ENCODE measurements at places on chromosomes 7 and 10.

GRCh38 chr10:2682491-2682890 lies 384.9 kb upstream of the PFKP start:
- no peak for DNase-seq

- no peak for DNase-seq
Measured at GRCh38 chr10:23198610-23198939, 6.5 kb downstream of the PTF1A start.

DNA sequence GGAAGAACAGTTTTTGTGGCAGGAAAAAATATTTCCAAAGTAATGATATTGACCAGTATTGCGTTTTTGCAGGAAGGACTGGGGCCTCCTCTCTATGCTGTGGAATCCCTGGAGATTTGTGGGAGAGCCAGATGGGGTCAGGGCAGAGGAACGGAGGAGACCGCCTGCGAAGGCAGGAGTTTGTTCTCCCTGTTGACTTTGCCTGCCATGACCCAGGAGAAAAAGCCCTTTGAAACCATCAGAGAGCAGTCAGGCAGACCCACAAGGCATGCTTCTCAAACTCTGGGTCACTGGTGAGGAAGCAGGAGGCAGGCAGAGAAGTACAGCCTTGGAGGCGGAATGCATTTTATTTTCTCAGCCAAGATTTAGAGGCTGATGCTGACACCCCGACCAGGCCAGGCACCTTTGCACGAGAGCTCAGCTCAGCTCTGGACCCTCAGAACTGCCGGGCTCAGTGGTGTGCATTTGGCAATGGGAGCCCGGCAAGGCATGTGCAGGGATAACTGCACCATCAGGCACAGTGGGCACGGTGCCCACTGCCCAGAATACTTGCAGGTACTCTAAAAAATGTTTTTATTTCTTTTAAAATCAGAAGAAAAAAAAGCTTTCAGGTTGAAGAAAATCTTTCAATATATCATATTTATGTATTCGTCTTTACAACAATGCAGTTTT lies 410.4 kb downstream of the RPS24 start:
- DNase-seq: no peak

DNA sequence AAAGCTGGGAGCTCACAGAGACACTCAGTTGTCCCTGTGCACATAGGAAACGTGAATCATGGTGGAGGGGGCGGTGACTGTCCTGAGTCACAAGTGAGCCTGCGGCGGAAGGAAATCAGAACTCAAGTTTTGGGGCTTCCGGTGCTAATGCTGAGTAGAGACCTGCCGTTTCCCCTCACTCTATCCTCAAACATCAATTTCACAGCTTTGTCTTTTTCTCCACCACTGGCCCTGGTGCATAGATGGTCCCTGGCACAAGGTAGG lies 21.9 kb downstream of the ADCYAP1R1 start:
- DNase-seq: no peak

- peak; percentile 88 for DNase-seq
Measured at GRCh38 chr7:43785420-43785819, 26.9 kb downstream of the BLVRA start.

- DNase-seq: no peak
Measured at GRCh38 chr10:92813979-92814378, 34.3 kb upstream of the EXOC6 start.

DNA sequence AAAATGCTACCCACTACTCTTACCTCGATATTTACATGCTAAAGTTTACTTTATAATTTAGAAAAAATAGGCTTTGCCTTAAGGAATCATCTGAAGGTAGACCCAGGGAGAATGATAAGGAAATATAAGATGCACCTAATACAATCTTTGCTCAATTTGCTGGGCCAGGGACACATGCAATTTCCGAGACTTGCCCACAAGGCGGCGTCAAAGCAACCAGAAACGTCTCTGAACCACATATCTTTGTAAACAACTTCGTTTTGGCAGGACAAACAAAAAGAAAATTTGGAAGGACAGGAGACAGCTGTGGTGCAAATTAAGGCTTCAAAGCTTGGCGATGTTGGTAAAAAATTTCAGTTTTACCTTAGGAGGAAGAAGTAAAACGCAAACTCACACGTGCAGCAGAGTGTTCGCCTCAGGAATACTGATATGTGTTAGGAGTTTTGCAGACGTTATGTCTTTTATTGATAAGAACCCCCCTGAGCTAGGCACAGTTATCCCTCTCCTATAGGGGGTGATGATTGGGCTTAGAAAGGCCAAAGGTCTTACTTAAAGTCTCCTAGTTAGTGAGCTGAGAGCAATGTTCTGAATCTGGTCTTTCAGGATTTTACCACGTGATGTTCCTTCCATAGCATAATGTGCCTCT lies 134.3 kb downstream of the PRKCQ start:
- DNase-seq: peak; percentile 59

DNA sequence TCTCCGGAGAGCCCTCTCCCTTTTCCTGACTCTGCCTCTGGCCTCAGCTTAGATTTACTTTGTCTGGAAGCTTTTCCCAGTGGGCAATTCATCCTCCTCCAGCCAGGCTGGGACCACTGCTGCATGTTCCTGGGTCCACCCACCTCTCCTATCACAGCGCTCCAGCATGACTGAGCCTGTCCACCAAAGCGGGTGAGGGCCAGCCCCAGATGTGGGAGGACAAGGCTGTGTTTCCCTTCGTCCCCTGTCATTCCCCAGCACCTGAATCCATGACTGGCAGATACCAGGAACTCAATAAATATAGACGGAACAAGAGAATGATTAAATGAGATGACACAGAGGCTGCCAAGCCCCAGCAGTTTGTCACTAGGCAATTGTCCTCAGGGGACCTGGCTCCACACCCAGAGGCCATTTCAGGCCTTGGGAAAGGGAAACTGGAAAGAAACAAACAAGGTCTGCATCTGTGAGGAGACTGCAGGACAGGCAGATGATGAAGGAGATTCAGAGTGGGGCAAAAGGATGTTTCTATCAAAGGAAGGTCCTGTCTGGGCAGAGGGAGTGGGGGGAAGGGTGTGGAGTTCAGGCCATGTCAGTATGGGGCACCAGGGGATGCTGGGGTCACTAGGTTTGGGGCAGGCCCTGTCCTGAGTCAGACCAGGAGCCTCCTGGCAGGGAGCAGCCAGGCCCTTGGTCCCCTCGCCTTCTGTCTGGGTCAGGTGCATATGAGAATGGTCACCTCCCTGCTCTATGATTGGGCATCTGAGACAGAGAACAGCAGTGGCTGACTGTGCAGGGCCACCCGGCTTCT lies 576.4 kb downstream of the GRID1 start:
- DNase-seq: no peak

- DNase-seq: no peak
Measured at GRCh38 chr10:33684211-33684611, 349.7 kb upstream of the NRP1 start.

- DNase-seq: no peak
Measured at GRCh38 chr10:86726677-86726999, 29.8 kb upstream of the BMPR1A start.

DNA sequence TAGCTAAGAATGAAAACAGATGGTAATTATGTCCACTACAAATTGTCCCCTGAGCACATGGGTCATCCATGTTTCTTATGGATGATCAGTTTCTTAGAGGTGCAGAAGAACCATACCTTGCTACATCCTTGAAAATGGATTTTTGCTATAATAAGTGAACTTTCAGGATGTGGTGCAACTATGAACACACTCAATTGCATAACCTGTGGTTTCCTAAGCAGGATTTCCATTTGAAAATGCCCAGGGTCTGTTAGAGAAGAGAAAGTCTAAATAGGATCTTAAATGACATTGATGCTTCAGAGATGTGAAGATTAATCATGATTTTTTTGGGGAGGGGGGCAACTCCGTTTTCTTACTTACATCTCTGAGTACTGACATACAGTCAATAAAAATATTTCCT lies 39.6 kb upstream of the CACNB2 start:
- peak; percentile 11 for DNase-seq

- DNase-seq: no peak
Measured at GRCh38 chr10:60871215-60871614, 72.8 kb downstream of the RHOBTB1 start.

DNA sequence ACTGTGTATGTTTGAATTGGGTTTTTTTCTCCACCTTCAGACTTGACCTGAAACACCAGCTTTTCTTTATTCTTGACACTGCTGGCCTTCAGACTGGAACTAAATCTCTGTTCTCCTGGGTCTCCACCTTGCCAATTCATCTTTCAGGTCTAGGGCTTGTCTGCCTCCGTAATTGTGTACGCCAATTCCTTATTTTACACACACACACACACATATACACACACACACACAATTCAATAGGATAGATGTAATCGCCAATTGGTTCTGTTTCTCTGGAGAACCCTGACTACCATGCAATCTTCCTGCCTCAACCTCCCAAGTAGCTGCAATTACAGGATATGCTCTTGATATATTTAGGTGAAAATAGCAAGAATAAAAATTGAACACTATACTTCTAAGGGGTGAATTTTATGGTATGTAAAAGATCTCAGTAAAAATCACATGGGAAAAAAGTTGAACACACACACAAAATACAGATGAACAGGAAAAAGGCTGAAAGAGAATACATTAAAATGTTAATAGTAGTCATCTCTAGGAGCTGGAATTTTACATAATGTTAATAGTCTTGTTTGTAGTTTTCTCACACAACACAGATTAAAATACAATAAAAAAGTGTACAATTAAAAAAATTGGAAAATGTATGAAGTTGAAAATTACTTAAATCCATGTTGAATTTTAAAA lies 6.6 kb upstream of the VCL start:
- DNase-seq: no peak

- peak; percentile 2 for DNase-seq
Measured at GRCh38 chr7:45624392-45624760, 50.2 kb downstream of the ADCY1 start.

DNA sequence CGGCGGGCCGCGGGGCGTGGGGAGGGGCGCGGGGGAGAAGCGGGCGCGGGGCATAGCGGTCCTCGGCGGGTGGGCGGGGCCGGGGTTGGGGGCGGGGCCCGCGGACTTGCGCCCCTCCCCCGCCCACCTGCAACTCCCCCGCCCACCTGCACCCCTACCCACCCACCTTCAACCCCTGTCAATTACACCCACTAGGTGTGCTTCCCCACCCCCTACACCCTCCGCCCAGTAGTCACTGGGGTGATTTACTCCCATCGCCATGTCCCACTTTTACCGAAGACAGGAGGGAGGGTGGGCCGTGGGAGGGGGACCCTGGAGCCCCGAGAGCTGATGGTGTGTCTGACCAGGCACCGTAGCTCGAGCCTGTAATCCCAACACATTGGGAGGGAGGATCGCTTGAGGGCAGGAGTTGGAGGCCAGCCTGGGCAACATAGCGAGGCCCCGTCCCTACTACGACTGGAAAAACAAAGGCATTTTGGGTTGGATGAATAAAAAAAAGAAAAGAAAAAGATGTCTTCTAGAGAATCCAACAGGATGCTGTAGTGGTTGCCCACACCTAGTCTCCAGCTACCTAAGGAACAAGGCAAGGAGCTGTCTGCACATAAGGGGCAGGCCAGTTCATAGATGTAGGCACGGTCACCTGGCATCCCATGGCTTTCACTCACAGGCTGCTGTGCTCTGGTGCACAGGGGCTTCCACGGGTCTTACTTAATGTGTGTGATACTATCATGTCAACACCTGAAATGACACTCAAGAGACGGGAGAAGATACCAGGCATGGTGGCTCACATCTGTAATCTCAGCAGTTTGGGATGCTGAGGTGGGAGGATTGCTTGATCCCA lies 761 bp downstream of the KCTD7 start:
- no peak for DNase-seq

- no peak for DNase-seq
Measured at GRCh38 chr10:11074536-11075267, 57.0 kb downstream of the CELF2 start.

- DNase-seq: no peak
Measured at GRCh38 chr7:80359476-80359875, 152.4 kb downstream of the GNAT3 start.

- no peak for DNase-seq
Measured at GRCh38 chr7:112116894-112117293, 89.3 kb downstream of the DOCK4 start.

DNA sequence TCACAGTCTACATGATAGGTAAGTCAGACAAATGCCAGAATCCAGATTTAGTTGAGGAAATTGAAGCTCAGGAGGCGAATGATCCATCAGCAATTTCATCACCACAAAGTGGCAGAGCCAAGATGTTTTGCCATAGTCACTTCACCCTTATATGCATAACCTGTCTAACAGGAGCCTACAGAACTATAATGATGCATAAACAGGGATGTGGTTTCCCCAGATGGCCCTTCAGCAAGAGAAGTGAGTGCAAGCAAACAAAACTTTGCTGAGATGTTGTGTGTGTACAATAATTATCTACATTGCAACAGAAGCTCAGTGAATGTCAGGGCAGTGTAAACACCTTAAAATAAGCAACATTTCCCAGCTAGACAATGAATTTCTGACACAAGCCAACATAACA lies 28.6 kb downstream of the PON3 start:
- no peak for DNase-seq

- DNase-seq: peak; percentile 29
Measured at GRCh38 chr7:143512488-143513340, 35.0 kb downstream of the TAS2R41 start.

- no peak for DNase-seq
Measured at GRCh38 chr7:45890125-45890901, 2.0 kb downstream of the IGFBP1 start.

DNA sequence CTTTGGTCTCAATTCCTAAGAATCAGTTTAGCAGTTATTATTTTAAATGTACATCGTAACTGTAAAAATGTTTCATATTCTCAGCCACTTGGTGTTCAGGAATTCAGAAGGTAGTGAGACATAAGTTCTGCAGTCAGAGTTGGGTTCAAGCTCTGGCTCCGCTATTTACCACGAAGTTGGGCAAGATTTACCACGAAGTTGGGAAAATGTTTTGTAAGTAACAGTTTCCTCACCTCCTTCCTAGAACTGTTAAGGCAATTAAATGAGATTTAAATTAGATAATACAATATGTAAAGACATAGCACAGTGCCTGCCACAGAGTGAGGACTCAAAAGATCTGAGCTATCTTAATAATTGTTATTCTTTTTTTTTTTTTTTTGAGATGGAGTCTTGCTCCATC lies 16.3 kb upstream of the ABLIM1 start:
- DNase-seq: no peak

DNA sequence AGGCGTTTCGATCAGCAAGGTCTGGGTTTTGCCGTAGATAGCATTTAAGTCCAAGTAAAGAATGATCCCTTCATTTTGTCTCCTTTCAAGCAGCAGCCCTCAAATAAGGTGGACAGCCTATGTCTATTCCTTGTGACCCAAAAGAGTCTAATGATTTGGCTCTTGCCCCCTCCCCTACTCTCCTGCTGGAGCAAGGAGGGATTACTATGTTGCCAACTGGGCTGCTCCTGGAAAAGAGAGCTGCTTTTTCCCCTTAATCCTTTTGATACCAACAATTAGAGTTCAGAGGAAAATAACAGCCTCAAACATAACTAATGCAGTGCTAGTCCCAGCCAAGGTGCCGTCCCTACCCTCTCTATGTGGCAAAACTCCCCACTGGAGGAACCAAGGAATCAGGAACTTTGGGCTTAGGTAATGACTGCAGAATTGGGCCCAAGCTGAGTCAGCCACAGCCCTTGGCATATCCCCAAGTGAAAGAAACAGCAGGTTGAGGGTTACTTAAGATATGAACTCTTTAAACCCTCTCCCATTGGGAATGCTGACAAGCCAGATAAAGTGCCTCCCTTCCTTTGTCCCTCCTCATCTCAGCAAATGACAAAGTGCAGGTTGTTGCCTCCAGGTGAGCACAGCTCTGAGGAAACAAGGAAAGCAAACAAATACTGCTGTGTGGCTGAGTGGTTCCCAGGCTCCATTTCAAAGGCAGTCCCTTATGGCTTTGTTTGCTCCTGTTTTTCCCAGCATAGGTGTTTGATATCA lies 643.7 kb downstream of the INHBA start:
- DNase-seq: no peak

- peak; percentile 36 for DNase-seq
Measured at GRCh38 chr7:80087051-80087770, 47.4 kb upstream of the GNAI1 start.
